Prostate gland (tissue), 2 donors: ENCODE measurements at places on chromosomes 6 and 20. TPM values are rescaled to one million over a fixed set of nuclear protein-coding genes. Genes with fewer than 3 reads are reported as not detected.

Gene STMND1
- not detected for total RNA-seq

Gene TAB2
- total RNA-seq, result 58.8 TPM

- DNase-seq, result no peak
Observed at GRCh38 chr6:143692696-143693095, 14.9 kb downstream of the PHACTR2 start.

GRCh38 chr20:47319517-47320252, 36.8 kb downstream of the ZMYND8 start:
- peak; percentile 95 for DNase-seq

DNA sequence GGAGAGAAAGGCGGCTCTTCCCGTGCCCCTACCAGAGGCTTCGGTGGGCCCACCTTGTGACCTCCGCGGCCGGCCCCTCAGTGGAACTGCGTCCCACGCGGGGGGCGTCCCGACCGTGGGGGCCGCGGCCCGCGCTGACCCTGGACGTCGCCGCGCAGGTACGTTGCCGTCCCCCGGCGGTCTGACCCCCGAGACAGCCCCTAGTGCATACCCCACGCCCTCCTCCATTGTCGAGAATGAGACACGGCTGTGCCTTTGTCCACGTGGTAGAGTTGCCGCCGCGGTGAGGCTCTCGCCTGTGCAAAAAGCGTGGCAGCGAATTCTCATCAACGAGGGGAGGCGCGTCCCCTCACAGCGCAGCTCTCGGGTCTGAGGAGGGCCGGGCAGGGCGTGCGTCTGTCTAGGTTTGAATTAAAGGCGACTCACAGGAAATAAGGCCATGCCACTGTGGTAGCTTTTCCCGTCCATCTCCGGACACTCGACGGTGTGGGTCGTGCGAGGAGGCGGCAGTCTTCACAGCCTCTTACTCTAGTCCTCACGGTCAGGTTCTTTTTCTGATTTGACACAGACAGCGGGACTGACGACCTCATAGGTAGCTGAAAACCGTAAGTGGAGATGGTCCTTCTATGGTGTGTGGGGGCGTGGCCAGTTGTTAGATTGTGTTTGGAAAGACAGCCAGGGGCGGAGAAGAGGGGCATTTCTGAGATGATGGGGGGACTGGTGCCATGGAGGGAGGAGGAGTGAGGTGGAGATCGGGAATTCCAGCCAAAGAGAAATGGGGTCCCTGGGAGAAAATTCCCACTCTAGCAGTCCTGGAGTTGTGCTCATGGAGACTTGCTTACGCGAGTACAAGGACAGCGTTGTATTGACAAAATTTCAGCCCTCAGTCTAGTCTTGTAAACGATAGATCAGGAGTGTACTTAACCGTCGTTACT, 580 bp downstream of the NXT1 start:
- peak; percentile 29 for DNase-seq
